ENCODE measurements at places on chromosomes 6 and 20.

GRCh38 chr6:49933526-49933925, 30.4 kb downstream of the DEFB114 start:
- no peak for DNase-seq

DNA sequence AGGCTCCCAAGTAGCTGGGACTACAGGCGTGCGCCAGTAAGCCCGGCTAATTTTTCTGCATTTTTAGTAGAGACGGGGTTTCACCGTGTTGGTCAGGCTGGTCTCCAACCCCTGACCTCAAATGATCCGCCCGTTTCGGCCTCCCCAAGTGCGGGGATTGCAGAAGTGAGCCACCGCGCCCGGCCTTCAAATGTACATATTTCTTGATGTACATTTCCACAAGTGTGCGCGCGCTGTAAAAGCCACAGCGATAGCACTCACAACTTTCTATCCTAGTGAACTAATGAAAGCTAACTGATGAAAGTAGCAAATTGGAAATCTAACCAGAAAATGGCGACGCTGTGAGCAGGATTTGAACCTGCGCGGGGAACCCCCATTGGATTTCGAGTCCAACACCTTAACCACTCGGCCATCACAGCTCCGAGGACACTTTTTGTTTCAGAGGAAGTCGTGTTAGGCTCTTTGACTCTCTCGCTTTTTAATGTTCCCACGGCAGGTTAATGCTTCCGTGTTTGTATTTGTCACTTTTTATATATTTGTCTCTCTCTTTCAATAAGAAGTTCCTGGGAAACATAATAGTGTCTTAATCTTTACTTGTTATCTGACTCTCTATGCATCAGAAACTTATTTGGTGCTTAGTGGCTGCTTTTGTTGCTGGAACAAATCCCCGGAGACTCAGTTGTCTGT, 199.4 kb upstream of the ZNF184 start:
- no peak for DNase-seq

- DNase-seq: no peak
Measured at GRCh38 chr6:88004707-88005106, 42.9 kb upstream of the SPACA1 start.

GRCh38 chr6:54291738-54292137, 16.5 kb upstream of the TINAG start:
- no peak for DNase-seq

- DNase-seq: no peak
Measured at GRCh38 chr6:139882234-139882633, 507.8 kb upstream of the CITED2 start.

DNA sequence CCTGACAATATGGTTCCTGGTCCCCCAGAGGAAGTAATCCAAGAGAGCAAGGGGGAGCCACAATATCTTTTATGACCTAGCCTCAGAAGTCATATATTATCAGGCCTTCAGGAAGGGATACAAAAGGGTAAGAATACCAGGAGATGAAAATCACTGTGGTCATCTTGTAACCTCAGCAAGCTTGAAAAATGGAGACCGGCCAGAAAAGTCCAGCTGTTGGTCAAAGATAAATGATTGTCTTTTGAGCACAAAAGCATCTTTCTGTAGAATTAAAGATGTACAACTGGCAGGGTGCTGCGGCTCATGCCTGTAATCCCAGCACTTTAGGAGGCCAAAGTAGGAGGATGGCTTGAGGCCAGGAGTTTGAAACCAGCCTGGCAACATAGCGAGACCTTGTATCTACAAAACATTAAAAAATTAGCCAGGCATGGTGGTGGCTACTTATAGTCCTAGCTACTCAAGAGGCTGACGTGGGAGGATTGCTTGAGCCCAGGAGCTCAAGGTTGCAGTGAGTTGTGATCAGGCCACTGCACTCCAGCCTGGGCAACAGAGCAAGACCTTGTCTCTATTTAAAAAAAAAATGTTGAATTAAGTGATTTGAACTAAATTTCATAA, 118.0 kb upstream of the MARCKS start:
- no peak for DNase-seq

GRCh38 chr20:49831770-49832631, 19.4 kb downstream of the SLC9A8 start:
- no peak for DNase-seq

GRCh38 chr6:20098267-20098876, 113.9 kb downstream of the MBOAT1 start:
- DNase-seq: no peak

DNA sequence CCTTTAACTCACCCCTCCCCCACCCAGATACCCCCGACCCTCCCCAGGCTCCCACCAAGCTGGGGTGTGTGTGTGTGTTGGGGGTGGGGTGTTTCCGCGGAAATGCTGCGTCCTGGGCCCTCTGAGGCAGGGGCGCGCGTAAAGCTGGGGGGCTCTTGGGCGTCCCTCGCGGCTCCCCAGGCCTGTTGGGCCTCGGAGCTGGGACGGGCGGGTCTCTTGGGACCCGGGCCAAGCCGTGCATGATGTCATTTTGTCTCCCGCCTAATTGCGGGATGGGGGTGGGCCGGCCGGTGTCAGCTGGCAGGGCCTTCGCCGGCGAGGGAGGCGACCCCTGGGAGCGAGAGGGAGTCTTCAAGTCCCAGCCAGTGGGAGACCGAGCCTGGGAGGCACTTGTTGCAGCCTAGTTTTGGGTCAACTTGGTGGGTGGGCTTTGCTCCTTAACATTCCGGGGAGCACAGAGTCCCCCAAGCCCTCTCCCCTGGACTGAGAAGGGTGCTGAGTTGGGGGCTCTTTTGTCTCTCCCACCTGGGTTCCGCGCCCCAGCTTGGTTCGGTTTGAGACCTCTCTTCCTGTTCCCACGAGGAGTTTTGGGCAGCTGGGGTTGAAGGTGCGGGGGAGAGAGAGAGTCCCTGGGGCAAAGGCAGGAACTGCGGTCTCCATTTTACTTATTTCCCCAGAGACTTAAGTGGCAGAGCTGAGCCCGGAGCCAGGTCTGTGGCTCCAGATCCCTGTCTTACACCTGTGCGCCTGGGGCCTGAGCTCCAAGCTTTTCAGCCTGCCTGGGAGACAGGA, 623 bp downstream of the MYBL2 start:
- DNase-seq: no peak

DNA sequence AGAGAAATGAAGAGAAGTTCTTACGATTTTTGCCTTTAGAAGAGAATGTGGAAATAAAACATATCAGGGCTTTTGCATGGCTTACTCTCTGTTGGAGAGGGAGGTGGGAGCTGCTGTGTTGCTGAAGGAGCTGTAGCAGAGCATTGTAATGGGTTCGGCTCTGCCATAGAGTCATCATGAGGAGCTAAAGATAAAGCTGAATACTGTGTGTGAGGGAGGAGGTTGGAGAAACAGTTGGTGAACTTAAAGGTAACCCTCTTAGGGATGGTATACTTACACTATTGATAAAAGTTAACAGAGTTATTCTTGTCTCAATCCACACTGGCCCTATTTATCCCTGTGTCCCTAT, 34.8 kb downstream of the CTNNBL1 start:
- DNase-seq: no peak

DNA sequence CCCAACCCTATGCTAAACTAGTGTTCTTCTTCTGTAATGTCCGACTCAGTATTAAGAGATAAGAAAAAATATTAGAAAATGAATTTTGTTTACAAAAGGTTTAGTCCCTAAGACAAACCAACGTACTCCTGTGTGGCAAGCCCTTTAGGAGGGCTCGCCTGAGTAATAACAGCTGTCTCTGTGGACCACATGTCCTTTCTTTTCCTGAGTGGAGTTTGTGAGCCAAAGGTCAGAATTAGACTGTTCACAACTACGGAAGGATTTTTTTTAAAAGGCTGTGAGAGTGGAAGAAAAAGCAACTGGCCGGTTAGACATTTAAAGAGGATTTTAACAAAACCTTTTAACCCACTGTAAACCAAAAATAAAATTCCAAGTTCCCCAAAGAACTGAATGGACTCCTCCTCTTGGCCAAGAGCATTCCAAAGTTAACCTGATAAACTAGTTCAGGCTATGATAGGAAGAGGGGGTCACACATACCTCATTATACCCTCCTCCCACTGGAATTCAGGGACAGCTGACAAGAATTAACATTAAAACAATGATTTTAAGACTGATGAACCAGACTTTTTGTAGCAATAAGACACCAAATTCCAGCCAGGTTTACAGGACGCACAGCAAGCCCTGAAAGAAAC, 43.5 kb downstream of the FAM184A start:
- no peak for DNase-seq

DNA sequence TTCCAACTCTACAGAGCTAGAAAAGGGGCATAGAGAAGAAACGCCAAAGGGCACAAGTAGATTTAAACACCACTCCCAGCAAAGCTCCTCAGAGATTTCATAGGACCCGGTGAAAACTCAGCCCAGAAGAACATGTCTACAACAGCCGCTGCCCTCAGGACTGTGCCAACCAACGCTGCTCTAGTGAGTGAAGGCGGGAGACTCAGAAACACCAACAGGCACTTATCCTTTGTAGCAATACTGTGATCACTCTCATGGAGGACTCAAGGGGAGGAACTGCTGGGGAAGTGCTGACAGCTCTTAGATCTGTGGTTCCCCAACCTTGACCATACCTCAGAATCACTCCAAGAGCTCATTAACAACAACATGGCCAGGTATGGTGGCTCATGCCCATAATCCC, 39.5 kb downstream of the STAU1 start:
- DNase-seq: no peak

DNA sequence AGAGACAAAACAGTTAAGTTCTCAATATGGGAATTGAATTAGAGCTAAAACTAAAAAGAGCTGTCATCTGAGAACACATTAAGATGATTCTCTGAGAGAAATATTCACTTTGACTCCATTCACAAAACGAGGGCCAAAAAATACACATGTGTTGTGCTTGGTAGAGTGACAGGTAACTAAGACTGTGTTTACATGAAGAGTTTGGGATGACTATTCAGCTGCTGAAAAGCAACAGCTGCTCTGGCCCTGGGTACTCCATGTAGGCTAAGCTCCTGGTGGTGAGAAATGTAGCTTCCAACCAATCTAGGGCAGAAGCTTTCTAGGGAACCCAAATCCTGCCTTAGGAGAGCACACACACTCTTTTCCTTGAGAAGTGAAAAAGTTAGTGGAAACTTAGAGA, 184.5 kb downstream of the COL21A1 start:
- DNase-seq: no peak

GRCh38 chr20:42949950-42950349, 239.8 kb downstream of the PTPRT start:
- DNase-seq: no peak

DNA sequence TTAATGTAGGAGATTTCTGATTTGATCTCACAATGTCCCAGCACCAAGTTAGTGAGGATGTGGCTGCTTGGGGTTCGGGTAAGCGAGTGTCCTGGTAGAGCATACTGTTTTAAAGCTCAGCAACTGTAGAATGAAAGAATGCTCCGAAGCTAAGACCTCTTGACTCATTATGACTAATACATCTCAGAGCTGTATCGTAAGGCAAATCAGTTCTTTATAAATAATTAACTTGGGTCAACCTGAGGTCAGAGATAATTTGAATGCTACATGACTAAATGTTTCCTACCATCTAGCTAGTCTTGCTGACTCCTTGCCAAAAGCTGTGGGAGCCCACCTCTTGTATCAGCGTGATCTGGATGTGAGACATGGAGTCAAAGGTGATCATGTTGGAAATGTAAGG, 128.8 kb upstream of the PDE7B start:
- no peak for DNase-seq

GRCh38 chr6:13065581-13065980, 262.8 kb downstream of the TBC1D7 start:
- no peak for DNase-seq

DNA sequence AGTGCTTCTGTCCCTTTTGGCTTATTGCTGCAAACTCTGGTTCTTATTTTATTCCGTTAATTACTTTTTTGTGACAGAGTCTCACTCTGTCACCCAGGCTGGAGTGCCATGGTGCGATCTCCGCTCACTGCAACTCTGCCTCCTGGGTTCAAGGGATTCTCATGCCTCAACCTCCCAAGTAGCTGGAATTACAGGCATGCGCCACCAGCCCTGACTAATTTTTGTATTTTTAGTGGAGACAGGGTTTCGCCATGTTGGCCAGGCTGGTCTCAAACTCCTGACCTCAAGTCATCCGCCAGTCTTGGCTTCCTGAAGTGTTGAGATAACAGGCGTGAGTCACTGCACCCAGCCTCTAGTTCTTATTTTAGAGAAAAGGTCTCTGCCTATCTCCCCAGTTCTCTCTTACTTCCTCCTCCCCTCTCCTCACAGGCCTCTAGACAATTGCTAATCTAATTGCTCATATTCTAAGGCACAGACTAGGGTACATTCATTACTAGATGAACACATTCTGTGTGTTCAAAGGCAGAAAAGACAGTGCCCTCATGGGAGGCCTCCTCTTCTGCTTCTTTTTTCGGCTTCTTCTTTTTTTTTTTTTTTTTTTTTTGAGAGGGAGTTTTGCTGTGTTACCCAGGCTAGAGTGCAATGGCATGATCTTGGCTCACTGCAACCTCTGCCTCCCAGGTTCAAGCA, 27.0 kb downstream of the EDEM2 start:
- DNase-seq: no peak

- DNase-seq: no peak
Measured at GRCh38 chr20:32278199-32278643, 770 bp downstream of the KIF3B start.

GRCh38 chr6:31851485-31851832, 11.2 kb downstream of the NEU1 start:
- no peak for DNase-seq

- DNase-seq: no peak
Measured at GRCh38 chr20:32585011-32585585, at the start of gene NOL4L. NOL4L (minus strand) TSS chr20:32585333; CDS start chr20:32584890, 443 bp downstream.

- no peak for DNase-seq
Measured at GRCh38 chr20:32010101-32010500, at the start of gene CCM2L. CCM2L (plus strand) TSS chr20:32010438; CDS start chr20:32010455, 17 bp downstream.

- no peak for DNase-seq
Measured at GRCh38 chr6:85062884-85063283, 298.5 kb upstream of the TBX18 start.

DNA sequence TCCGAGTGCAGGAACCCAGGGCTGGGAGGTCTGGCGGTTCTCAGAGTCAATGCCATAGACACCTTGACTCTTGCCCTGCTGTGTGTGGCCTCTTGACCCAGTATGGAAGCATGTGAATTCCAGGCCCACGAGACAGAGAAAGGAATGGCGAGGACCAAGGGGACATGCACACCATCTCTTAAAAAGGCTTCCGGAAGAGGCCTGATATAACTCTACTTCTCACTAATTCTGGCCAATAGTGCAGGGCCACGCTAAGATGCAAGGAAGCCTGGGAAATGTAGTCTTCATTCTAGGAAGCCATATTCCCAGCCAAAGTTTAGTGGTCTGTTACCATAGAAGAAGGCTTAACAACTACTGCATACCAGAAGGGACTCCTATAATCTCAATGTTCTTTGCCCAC, 177.0 kb upstream of the KCNG1 start:
- DNase-seq: no peak

- no peak for DNase-seq
Measured at GRCh38 chr20:44495802-44496481, 20.3 kb downstream of the TTPAL start.

GRCh38 chr20:57414867-57415592, 23.8 kb downstream of the RBM38 start:
- DNase-seq: no peak

- no peak for DNase-seq
Measured at GRCh38 chr6:43282060-43282459, 16.0 kb upstream of the SLC22A7 start.

GRCh38 chr6:166950443-166950821, 5.9 kb downstream of the RNASET2 start:
- DNase-seq: no peak

Data from activated CD4-positive, CD25-positive, alpha-beta regulatory T cell (primary cell).